ENCODE measurements at places on chromosomes 11 and 22.
A peak's percentile ranks its signal among the peaks of the same experiment; 100 is the strongest.

DNA sequence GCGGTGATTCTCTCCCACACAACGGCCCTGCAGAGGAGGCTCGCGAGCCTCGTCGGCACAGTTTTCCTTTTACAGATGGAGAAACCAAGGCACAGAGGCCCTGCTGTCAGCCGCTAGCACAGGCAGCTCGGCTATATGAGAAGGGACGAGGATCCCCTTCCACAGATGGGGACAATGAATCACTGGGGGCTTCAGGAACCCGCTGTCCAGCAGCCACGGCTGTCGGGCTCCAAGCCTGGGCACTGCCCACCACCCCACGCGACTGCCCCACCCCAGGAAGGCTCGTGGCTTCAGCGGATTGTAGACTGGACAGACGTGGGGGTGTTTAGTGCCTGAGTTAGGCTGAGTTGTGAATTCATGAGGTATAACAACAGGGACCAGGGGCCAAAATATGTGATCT, 17.2 kb upstream of the FGF3 start:
- no peak for DNase-seq

GRCh38 chr11:79199729-79200354, 241.0 kb downstream of the TENM4 start:
- DNase-seq = no peak

GRCh38 chr22:28867191-28867590, 16.2 kb upstream of the ZNRF3 start:
- DNase-seq = no peak

DNA sequence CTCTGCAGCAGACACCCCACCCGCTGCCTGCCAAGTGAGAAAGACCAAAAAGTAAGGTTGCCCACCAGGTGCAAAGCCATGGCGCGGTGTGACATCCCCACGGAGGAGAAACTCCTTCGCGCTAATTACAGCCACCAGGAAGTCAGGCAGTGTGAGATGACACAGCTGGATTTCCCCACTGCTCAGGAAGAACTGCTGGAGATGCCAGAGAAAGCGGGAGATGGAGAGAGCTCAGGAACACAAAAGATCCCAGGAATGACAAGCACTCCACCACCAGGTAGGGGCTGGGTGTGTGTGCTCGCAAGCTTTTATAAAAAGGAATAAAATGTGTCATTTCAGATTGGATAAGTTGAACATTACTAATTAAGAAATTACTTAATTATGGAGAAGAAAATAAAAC, 292.7 kb downstream of the OPCML start:
- DNase-seq = no peak

GRCh38 chr11:47529951-47530350, 23.0 kb downstream of the CELF1 start:
- DNase-seq = no peak

DNA sequence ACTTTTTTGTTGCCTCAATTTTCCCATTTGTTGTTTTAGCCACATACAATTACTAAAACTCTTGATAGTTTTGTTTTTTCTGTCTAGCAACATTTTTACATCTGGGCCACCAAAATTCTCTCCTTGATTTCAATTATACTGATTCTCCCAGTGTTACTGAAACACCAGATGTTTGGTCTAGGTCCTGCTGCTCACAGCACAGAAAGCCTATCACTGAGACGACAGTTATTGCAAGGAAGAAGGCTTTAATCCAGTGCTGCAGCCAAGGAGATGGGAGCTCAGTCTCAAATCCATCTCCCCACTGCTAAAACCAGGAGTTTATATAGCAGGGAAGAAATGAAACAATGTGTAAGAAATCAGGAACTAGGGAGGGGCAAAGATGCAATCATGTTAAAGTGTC, 837.7 kb upstream of the CNTN5 start:
- DNase-seq = no peak

DNA sequence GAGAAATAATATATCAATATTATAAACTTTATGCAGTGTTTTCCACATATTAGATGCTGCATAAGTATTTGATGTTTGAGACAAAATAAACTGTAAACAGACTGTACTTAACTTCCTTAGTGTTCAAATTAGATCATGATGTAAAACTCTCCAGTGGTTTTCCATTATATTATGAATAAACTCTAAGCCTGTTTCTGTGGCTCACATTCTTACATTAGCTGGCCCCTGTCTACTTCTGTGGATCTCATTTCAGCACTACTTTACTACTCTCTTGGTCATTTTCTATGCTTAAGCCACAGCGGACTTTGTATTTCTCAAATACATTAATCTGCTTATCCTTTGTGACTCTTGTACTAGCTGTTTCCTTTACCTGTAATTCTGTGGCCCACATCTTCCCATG, 55.6 kb downstream of the ARHGEF12 start:
- DNase-seq = no peak

GRCh38 chr11:86214710-86215109, 29.8 kb upstream of the EED start:
- DNase-seq = no peak

GRCh38 chr22:42596336-42596735, 18.3 kb downstream of the POLDIP3 start:
- DNase-seq = no peak

DNA sequence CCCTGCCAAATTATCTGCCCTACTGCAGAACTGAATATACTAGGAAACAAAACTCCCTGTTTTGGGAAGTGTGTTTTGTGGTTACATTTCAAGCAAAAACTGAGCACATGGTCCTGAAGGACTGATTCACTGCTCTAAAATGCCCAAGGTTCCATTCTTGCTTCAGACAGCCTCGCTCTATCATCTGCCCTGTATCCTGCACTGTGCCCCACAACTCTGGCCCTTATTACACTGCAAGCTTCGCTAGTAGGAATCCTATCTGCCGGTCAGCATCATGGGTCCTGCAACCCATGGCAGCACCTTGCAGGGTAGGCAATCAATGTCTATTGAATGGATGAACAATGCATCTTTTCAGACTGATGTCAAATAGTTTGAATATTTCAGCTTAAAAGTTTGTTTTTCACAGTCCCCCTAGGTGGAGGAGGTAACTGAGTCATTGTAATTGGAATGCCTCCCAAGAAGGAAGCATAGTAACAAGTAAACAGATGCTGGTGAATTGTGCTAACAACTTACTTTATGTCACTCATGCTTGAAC, 21.3 kb downstream of the LAYN start:
- peak; percentile 89 for DNase-seq

Measured in foreskin fibroblast (primary cell).